Aorta (tissue), 5 donors: ENCODE measurements at places on chromosomes 7 and 10. TPM values are rescaled to one million over a fixed set of nuclear protein-coding genes. Genes with fewer than 3 reads are reported as not detected.

DNA sequence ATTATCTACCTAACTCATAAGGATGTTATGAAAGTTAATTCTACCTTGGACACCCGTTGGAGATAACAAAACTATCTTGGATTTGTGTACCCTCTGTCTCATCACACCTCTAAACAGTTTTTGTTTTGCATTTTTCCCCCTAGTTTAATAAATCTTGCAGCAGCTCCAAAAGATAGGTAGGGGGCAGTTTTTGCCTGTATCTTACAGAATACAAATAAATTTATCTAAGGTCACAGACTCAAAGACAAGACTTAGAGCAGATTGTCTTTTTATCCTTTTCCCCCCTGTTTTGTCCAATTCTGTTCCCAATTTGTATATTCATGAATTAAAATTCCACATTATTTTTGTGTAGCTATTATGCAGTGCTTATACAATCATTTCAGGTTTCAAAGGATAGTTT is 5.0 kb upstream of the SORCS1 start:
- DNase-seq, result no peak

DNA sequence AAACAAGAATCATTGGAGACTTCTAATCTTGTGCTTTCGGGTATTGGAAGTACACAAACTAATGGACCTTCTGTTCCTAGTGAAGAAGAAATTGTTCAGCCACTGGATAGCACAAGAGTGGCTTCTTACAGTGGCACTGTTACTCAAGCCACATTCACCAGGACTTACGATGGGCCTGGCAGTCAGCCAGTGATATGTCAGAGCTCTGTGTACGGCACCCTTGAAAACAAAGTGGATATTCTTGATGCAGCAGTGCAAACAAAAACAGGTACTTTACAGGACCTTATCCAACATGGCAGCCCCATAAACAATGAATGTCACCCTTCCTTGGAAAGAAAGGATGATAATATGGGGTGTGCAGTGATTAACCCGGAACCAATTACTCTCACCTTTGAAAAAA is 61.6 kb downstream of the TASOR2 start:
- no peak for DNase-seq

PDK4 gene
- total RNA-seq, result 34.1 TPM

DNA sequence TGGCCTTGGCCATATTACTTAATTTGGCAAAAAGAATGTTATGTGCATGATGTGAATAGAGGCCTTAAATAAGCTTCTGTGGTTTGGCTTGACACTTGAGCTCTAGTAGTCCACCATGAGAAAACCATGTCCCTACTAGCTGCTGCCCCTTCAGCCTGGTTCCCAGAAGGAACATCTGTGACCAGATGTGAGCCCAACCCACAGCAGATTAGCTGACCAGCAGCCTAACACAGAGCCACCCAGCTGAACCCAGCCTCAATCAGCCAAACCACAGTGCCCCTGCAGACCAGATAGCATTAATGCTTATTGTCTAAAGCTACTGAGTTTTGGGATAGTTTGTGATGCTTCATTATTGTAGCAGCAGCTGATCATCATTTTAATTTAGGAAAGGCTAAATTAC is 16.6 kb downstream of the JAZF1 start:
- DNase-seq, result no peak

DNA sequence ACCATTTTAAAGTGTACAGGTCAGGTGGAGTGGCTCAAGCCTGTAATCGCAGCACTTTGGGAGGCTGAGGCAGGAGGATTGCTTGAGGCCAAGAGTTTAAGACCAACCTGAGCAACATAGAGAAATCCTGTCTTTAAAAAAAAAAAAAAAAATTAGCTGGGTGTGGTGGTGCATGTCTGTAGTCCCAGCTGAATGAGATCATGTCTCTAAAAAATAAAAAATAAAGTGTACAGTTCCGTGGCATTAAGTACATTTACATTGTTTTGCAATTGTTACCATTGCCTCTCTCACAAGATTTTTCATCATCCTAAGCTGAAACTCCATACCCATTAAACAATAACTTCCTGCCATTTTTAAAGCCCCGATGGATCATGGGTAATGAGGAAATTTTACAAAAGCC is 20.6 kb downstream of the PLCE1 start:
- no peak for DNase-seq

RASSF4 gene
- total RNA-seq, result 26.7 TPM

GRCh38 chr10:8393531-8393930 is 339.0 kb downstream of the GATA3 start:
- DNase-seq, result no peak

CALD1 gene
- 1,102 TPM for total RNA-seq
